Omental fat pad (tissue), 4 donors: ENCODE measurements at places on chromosomes 5 and 9.
A peak's percentile ranks its signal among the peaks of the same experiment; 100 is the strongest.

DNA sequence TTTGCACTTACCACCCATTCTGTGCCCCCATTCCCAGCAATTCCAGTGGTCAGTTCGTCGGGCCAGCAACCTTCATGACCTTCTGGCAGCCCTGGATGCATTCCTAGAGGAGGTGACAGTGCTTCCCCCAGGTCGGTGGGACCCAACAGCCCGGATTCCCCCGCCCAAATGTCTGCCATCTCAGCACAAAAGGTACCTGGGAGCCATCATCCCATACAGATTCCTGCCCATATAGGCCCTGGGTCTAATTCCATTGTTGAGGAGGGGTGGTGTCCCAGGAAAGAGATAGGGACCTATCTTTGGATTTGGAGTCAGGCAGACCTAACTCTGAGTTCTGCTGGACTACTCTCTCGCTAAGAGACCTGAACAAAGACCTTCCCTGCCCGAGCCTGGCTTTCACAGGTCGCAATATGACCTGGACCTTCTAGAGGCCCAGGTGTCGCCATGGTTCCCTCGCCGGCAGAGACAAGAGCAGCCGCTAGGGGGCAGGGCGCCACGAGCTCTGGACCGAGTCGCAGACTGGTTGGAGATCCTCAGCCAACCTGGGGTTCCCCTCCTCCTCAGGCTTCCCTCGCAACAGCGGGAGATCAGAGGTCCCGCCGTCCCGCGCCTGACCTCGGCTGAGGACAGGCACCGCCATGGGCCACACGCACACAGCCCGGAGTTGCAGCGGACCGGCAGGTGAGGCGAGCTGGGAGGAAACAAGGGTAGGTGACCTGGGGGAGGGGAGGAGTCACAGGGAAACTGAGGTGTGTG, 3.1 kb downstream of the SLC4A9 start:
- peak; percentile 61 for DNase-seq

DNA sequence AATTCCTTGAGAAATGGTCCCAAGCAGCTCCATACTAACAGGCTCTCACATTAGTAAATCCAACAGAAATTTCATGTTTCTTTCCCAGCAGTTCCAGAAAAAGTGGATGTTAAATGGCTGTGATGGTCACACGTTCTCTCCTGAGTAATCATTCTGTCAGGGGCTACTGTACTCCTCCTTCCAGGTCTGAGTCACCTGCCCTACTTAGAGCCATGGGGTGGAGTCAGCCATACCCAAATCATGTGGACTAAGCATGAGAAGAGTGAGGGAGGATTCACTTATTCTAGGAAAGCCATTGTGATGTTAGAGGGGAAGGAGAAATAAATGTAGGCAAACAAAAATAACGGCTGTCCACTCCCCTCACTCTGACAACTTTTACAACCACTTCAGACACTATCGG, 547.2 kb downstream of the CSNK1G3 start:
- DNase-seq: no peak

DNA sequence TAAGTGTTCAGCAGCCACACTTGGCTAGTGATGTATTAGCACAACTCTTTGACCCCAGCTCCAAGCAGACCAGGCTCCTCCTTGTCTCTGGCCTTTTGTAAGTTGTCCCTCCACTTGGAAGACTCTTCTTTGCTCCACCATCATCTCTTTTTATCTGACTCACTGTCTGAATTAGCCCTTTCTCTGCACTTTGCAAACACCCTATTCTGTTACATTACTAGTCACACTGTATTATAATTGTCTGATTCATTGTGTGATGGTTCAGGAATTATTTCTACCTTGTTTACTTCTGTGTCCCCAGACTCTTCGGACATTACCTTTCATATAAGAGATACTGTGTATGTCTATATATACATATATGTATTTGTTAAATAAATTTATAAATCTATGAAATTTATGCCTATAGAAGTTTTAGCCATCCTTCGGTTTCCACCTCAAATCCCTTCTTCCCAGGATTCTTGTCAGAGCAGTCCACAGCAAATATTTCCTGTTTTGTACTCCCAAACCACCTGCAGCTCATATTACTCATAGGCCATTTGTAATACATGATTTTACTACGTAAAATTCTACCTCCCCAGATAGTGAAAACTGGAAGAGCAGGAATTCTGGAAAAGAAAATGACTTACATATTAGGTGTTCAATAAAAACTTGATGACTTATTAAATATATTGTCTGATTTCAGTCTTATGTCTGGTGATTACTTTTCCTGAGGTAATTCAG, 69.0 kb downstream of the MTAP start:
- no peak for DNase-seq

DNA sequence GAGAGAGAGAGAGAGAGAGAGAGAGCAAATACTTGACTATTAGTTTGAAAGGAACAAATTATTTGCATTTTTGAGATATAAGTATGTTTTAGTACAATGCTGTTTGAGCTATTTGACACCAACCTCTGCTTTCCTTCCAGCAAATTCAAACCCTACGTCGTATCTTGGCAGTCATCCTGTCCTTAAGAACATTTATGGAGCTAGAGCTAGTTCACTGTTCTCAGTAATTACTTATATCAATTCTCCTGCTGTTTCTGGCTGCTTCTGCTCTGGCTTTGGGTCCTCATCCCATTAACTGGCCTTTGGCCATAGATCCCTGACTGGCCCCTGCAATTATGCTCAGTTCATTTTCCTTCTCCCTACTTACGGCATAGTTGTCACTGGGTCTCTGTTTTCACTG, 19.9 kb upstream of the ERAP2 start:
- DNase-seq: no peak

- no peak for DNase-seq
Observed at GRCh38 chr9:109652112-109652511, 127.9 kb upstream of the PALM2AKAP2 start.

DNA sequence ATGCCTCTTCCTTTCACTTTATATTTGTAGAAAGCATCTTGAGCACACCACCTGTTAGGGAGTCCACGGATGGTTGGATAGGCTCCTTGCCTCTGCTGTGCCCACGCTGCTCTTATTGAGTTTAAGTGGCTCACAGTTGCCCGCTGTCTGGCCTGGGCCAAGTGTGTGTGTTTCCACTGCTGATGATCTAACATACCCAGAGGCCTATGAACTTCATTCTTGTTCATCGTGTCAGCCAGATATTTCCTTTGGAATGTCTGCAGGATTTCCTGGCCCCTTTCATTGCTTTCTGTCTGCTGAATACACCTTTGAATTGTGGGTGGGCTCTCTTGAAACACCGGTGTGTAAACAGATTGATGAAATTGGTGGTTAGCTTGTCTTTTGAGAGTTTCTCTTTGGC, 46.6 kb downstream of the MVB12B start:
- no peak for DNase-seq
